ENCODE measurements at places on chromosomes 3 and 15.

DNA sequence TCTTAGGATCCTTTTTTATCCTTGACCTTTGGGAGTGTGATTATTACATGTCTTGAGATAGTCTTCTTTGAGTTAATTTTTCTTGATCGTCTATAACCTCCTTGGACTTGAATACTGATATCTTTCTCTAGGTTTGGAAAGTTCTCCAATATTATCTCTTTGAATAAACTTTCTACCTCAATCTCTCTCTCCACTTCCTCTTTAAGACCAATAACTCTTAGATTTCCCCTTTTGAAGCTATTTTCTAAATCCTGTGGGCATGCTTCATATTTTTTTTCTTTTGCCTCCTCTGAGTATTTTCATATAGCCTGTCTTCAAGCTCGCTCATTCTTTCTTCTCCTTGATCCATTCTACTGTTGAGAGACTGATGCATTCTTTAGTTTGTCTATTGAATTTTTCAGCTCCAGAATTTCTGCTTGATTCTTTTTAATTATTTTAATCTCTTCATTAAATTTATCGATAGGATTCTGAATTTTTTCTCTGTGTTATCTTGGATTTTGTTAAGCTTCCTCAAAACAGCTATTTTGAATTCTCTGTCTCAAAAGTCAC lies 12.1 kb downstream of the USF3 start:
- DNase-seq = no peak

DNA sequence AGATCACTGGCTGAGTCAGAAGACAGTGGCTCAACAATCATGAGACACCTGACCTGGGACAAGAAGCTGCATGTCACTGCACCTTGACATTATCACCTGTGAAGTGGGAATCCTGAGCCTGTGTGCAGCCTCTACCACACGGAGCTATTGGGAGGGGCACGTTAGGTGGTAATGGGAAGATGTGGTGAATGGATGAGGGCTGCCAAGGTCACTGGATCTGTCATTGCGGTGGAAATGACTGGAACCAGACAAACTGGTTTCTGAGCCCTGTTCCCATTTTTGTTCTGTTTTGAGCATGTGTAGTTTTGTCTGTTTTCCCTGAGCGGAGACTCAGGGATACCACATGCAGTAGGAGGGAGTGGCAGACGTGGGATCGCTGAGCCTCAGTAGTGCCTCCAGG lies 235.5 kb downstream of the OPA1 start:
- peak; percentile 55 for DNase-seq

GRCh38 chr3:54988838-54989630 lies 61.2 kb upstream of the LRTM1 start:
- DNase-seq = no peak

DNA sequence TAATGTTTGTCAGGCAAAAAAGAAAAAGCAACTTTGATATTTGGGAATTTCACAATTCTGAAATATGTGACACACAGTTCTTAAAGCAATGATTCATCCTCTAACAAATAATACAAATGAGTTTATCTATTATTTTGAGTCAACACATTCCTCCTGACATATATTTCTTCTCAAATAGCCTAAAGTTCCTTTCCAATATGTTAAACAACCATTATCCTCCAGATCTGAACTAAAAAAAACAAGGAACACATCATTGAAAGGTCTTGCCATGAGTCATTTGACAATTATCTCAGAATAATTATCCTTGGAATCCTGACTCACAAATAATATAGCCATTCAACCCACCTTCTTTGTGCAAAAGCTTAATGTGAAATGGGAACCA lies 208.7 kb upstream of the CDIN1 start:
- no peak for DNase-seq

- no peak for DNase-seq
Measured at GRCh38 chr3:123535580-123535979, 49.3 kb downstream of the HACD2 start.

GRCh38 chr15:78432664-78433063 lies 5.4 kb upstream of the IREB2 start:
- no peak for DNase-seq
